CD4-positive, CD25-positive, alpha-beta regulatory T cell (primary cell): ENCODE measurements at places on chromosomes 16 and 17. TPM values are rescaled to one million over a fixed set of nuclear protein-coding genes. Genes with fewer than 3 reads are reported as not detected.

DNA sequence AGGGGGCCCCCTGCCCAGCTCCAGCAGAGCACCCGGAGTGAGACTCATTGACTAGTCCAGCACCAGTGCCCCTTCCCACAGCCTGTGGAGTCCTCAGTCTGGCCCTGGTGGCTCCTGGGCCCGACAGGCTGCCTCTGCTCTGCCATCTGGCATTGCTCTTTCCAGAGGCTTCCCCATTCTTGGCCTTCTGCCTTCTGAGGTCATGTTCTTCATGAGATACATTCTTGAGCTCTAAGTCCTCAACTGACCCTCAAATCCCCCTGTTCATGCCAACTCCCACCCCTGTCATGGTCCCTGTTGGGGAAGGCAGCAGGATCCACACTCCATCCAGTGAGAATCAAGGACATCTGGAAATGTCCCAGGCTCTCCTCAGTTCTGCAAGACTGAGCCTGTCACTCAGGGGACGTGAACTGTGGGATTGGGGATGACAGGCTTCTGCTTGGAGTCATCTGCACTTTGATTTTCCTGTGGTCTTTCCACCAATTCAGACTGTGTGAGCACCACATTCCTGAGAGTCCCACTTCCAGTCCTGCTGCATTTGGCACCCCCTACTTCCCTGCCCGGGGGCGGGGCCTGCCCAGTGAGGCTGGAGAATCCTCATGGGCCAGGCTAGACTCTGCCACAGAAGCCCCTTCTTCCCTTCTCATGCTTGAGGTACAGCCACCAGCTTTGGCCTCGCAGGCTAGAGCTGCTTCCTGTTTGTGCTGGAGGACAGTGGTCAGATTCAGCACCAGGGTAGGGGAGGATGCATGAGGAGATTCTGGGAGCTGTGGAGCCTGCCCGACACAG is 2.7 kb downstream of the TRPV2 start:
- no peak for DNase-seq

KCNJ18 gene
- not detected for polyA plus RNA-seq

DNA sequence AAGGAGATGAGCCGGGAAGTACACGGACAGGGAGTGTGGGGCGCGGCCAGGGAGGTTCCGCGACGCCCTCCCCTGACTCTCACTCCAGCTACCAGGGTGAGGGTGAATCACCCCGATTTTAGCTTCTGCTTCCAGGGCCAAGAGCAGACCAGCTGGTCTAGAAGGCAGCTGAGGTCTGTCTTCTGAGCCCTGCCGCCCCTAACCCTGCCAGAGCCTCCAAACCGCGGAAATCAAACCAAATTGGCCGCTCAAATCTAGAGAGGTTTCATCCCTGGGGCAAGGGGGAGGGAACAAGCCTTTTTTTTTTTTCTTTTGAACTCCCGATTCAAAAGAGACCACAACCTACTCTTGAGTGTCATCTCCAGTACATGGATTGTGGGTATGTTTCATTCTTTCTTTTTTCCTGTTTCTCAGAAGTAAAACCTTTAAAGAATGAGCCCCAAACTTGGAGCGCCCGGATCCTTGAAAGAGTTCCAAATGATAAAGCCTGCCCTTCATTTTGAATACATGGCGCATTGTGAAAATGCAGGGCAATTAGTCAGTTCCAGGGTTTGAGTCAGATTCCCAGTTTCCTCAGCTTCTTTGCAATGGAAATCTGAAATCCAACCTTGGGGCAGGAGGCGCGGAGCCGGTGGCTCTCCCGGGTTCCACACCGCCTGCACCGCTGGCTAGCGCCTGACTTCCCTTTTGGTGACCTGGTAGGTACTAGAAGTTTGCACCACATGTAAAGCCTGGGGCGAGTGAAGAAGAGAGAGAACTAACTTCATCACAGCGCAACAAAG is 16.5 kb upstream of the ZFHX3 start:
- no peak for DNase-seq

- DNase-seq, result no peak
These were observed 1032.2 kb downstream of the CDH11 start for GRCh38 chr16:64089697-64090096.

- no peak for DNase-seq
These were observed 4.6 kb downstream of the NT5C start for GRCh38 chr17:75126954-75127353.

- DNase-seq, result no peak
These were observed 44.9 kb downstream of the MEOX1 start for GRCh38 chr17:43616852-43617251.

GRCh38 chr17:50687200-50688066 is 20.3 kb downstream of the ANKRD40 start:
- no peak for DNase-seq

TNP2 gene
- polyA plus RNA-seq, result not detected

TMEM92 gene
- polyA plus RNA-seq, result not detected

GRCh38 chr16:1054660-1055556 is 17.6 kb upstream of the SSTR5 start:
- DNase-seq, result peak; percentile 14

NPIPA8 gene
- 0.65 TPM for polyA plus RNA-seq

G6PC1 gene
- not detected for polyA plus RNA-seq

ATMIN gene
- polyA plus RNA-seq, result 31.8 TPM

TNFRSF13B gene
- polyA plus RNA-seq, result 2.7 TPM

- DNase-seq, result no peak
These were observed 724 bp downstream of the MVP start for GRCh38 chr16:29820730-29821642.

DNA sequence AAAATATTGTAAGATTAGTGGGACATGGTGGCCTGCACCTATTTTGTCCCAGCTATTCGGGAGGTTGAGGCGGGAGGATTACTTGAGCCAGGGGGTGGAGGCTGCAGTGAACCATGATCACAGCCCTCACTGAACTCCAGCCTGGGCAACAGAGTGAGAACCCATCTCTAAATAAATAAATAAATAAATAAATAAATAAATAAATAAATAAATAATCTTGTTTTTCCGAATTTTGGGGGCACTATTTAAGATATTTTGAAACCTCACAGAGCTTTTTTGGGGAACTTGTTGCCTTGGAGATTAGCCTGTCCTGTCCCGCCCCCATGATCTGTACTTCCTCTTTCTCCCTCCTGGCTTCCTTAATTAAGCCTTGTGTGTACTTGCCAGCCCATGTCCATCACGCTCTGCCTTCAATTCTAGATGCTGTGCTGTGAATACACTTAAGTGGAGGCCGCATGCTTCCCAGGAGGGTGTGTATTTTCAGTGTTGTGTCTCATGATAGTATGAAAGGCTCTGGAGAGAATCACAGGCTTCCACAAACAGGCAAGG is 4.4 kb downstream of the LGALS9 start:
- no peak for DNase-seq

GRCh38 chr16:64172652-64173051 is 949.2 kb downstream of the CDH11 start:
- no peak for DNase-seq

DNA sequence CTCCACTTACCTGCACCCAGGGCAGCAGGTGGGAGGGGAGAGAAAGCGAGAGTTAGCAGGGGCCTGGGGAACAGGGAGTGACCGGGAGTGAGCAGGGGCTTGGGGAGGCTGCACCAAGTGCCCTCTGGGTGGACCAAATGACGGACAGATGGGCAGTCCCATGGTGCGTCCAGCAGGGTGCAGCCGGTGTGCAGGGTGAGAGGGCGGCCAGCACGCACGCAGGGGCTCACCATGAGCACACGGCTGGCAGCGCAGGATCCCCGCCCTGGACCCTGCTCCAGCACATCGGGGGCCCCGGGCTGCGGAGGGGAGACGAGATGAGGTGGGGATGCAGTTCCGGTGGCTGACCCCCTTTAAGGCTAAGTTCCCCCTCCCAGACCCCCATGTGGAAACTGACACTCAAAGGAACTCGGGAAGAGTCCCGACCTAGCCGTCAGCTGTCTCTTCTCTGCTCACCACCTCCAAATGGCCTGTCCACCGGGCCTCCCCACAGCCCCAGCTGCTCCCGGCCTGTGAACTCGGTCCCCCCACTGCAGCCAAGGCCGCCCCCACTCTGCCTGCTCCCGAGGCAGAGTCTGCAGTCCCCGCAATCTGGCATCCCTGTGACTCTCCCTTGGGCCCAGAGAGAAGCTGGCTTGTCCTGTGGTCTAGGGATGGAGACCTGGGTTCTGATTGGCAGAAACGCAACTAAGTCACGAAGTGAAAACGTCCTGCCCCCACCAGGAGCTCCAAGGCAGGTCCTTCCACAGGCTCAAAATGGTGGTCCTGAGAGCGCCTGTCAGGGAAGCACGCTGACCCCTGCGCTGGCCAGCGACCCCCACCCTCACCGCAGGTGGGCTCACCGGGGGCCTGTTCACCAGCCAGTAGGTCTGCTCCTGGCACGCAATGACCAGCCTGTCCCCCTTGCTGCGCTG is 2.9 kb downstream of the RGS11 start:
- DNase-seq, result no peak

- DNase-seq, result no peak
These were observed 6.8 kb downstream of the KCNG4 start for GRCh38 chr16:84232969-84233368.

DNA sequence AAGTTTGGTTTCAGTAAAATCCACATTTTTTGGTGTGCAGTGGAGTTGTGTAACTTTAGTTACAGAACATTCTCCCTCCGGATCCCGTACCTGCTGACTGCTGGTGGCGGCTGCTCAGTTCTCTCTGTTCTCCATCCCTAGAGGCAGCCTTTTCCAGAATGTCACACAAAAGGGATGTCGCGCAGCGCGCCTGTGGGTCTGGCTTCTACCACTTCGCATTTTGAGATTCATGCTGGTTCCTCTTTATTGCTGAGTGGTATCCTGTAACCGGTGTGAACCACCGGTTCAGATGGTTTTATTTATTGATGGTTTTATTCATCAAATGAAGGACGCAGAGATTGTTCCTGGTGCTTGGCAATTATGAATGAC is 981 bp upstream of the CEP131 start:
- no peak for DNase-seq

DNA sequence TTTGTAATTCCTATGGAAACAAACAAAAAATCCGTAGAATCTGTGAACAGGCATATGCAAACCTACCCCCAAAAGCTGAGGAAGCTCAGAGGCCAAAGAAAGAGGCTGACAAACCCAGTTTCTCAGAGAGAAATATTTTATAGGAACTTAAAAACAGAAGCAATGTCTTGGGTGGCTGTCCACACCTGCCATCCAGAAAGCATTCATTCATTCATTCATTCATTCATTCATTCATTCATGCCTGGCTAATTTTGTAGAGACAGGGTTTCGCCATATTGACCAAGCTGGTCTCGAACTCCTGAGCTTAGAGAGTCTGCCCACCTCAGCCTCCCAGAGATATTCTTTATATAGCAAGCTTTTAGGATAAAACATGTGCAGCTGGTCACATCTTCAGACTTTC is 154.3 kb downstream of the MRTFB start:
- no peak for DNase-seq

DNA sequence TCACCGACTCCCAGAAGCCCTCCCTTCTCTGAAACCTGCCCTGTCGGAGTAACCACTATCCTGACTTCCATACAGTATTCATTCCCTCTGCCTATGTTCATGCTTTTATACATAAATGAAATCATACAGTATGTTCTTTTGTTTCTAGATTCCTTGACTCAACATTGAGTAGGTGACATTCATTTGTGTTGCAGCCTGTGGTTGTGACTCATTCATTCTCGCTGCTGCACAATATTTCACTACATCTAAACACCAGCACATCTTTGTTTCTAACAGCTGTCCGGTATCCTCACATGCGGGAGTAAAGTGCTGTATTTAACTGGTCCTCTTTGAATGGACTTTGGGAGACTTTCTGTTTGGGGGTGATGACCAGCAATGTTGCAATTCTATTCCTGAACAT is 135.0 kb upstream of the FOXF1 start:
- DNase-seq, result no peak

GRCh38 chr17:7580604-7581575 is 1.5 kb downstream of the CD68 start:
- no peak for DNase-seq
